ENCODE measurements at places on chromosomes 6 and 20.

- no peak for DNase-seq
Observed at GRCh38 chr6:16758163-16758975, 2.9 kb downstream of the ATXN1 start.

DNA sequence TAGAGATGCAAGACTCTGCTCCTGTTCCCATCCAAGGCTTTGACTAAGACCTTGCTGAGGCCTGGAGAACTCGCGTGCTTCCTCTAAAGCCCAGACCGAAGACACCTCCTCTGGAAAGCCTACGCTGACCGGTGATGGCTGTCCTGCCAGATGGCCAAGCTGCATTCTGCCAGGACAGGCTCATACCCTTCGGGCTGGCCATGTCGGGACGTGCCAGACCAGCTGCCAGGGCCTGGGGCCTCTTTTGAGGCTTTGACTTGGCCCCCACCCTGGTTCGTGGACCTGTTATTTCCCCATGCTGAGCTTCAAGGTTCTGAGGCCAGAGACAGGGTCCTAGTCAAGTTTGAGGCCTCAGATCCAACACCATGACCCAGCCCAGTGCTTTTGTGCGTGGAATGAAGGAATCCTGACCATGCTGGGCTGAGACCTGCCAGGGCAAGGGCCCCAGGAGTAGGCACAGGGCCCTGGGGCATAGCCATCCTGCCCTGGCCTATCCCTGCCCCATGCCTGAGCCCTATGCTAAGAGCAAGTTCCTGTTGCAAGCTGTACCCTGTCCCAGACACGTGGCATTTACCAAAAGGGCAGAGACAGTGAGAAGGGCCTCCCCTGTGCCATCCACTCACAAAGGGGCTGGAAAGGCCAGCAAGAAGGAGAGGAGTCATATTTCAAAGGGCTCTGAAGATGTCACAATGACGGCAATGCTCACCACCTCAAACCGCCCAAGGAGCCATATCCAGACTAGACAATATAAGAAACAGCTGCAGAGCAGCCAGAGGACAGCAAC lies 42.8 kb downstream of the MRPL14 start:
- no peak for DNase-seq

- DNase-seq = no peak
Observed at GRCh38 chr20:51961964-51962761, 159.8 kb upstream of the SALL4 start.

GRCh38 chr20:9629831-9630230 lies 115.4 kb downstream of the LAMP5 start:
- DNase-seq = no peak

DNA sequence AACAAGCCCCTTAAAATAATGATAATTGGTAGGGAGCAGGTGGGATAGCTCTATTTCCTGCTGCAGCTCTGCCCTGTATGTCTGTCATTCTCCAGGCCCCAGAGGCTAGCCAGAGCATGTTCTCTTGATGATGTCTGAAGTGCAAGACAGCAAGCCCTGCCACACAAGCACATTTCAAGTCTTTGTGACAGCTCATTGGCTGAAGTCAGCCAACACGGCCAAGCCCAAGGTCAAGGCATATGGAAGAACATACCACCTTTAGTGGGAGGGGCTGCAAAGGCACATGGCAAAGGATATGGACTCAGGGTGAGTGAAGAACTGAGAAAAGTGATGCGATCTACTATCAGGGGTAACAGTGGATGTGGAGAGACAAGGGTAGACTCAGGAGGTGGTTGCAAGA lies 116.1 kb downstream of the PRND start:
- no peak for DNase-seq

- no peak for DNase-seq
Observed at GRCh38 chr6:39425346-39426072, 103.0 kb upstream of the KCNK16 start.

DNA sequence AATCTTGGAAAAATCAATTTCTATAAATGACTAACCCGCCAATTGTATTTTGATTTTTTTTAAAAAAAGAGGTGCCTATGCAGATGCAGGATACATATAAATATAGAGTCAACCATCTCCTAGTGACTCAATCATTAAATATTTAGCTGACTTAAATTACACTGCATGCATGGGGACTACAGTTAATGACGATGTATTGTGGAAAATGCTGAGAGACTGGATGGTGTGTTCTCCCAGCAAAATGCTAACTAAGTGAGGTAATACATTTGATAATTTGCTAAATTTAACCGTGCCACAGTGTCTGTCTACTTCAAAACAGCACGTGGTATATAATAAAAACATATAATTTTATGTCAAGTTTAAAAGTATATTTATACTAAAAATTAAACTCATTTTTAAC lies 341.6 kb downstream of the PRKN start:
- DNase-seq = no peak

GRCh38 chr6:30508890-30509736 lies 19.8 kb downstream of the HLA-E start:
- DNase-seq = no peak

GRCh38 chr20:52193133-52193532 lies 1.6 kb upstream of the ZFP64 start:
- DNase-seq = no peak

DNA sequence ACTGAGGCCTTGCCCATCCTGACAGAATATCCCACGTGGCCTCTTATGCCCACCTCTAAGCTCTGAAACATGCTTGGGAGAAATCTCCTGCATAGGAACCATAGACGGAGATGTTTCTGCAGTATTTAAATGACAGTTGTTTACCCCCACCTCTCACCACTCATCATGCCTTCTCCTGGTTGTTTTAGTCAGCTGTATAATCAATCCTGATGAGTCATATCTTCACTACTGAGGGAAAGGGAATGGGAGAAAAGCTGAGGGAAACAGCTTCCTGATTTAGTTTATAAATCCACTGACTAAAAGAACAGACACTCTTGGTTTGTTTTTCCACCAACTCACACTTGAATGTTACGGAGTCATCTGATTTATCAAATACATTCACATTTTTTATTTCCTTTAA lies 113.2 kb upstream of the TENT5A start:
- DNase-seq = no peak

Data from stimulated activated CD4-positive, alpha-beta T cell treated with anti-CD3 and anti-CD28 coated beads, Interleukin-4, amount 100 ng/mL, for 24 hours (primary cell).